ENCODE measurements at places on chromosomes 6 and 20.
A peak's percentile ranks its signal among the peaks of the same experiment; 100 is the strongest.

- no peak for DNase-seq
Observed at GRCh38 chr20:58308680-58309527, 611 bp upstream of the RAB22A start.

DNA sequence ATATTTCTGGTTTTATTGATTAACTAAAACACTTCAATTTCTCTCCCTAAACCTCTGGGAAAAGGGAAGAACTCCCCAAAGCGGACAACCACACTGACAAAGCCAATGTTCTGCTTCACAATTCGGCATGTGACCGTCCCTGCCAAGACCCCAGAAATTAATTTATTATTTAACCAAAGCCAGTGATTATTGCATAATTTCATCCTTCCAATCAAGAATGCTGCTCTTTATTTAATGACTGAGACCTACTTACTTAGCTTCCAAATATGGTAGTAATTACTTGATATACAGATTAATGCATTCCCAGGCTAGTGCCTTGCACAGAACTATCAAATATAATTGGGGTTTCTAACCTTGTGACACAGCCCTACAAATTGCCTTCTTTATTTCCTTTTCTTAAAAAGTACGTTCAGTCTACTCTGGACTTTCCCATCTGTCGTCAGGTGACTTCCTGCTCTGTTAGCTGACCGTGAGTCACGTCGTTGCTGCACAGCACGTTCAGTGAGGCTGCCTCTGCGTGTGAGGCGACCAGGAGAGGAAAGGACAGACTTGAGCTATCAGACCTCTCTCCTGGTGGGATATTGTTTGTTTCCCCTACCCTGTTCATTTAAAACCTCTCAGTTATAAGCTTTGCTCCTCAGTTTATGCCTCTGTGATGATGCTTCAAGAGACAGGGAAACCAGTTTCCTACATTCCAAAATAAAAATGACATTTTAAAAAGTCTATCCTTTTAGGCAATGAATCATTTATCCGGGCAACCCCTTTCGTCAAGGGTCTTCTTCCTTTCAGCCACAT lies 55.7 kb upstream of the TNFAIP3 start:
- peak; percentile 52 for DNase-seq

- no peak for DNase-seq
Observed at GRCh38 chr6:408599-409102, 17.1 kb downstream of the IRF4 start.

DNA sequence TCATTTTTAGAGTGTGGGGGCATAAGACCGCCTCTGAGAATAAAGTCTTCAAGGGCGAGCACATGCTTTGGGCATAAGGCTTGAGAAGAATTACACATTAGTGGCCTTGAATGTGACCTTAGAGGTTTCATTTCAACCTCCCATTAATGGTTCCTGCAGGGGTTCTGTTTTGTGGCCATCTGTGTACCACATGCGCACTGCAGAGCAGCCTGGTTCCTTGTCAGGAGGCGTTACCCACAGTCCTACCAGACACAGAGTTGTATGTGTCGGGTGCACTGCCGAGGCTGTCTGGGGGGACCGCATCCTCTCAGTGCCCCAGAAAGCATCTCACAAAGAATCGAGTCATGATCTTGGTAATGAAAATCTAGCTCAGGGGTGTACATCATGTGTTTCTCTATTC lies 115.7 kb downstream of the B3GAT2 start:
- DNase-seq: no peak

DNA sequence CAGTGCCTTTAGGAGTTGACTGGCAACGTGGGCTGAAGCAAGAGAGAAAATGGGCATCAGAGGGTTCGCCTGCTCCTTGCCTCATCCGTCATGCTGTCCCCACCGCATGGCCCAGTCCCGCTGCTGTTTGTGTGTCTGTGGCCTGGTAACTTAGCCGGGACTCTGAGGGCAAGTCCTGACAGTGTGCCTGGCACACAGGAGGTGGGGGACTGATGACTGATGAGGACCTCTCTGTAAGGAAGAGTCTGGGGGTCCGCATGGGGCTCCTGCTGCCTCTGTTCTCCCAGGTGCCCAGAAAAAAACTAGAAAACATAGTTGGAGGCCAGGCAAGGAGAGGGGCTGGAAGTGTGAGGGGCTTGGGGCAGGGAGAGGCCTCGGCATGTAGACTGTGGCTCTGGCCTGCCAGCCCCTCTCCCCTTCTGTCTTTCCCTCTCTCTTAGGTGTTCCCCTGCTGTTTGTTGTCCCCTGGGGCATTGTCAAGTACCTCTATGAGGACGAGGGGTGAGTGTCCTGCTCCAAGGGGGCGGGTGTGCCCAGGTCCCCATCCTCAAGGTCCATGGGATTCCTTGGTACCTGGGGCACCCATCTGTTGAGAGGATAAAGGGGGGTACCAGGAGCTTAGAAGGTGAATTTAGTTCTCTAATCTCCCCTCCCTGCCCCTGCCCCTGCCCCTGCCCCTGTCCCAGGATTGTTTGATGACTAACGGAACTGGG lies 29.5 kb downstream of the GLP1R start:
- DNase-seq: no peak

DNA sequence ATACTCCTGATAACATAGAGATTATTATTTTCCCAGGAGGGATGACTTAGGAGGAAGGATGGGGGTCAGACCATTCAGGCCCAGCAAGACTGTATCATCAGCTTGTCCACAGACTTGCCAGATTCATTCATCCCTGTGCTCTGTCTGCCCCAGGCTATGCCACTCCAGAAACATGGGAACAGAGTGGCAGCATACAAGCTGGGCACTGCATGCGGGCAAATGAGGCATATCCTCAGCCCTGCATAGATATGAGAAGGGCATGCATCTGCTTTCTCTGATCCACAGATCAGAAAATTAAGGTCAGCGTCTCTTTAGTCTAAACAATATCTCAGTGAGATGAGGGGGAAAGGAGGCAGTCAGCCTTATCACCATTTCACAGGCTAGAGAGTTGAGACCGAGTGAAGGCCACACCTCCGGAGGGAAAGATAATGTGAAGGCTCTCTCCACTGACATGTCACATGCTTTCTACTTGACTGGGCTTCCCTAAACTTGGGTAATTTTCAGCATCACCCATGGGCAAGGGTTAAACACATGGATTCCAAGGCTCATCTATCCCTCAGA lies 140.5 kb downstream of the TFAP2B start:
- DNase-seq: no peak

DNA sequence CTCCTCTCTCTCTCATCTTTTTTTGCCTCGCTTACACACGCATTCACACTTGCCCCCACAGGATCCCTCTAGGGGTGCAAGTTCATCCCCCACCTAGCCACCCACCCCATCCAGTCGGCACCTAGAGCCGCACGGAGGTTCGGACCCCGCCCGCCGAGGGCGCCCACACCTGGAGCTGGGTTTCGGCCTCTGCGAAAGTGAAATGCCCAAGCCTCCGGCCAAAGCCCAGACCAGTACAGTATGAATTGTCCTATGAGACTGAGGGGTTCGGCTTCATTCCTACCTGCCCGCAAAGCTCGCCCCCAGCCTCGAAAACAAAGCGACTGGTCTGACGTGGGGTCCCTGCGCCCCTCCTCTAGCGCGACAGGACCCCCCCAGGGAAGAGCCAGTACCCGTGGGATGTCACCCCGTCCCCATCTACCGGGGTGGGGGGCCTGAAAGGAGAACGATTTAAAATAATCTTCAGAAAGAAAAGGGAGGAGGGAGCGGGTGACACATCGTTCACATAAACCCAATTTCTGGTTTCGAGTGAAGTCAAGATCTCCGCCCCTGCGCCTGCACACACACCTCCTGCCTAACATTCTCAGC lies 1.5 kb downstream of the TFAP2A start:
- no peak for DNase-seq

DNA sequence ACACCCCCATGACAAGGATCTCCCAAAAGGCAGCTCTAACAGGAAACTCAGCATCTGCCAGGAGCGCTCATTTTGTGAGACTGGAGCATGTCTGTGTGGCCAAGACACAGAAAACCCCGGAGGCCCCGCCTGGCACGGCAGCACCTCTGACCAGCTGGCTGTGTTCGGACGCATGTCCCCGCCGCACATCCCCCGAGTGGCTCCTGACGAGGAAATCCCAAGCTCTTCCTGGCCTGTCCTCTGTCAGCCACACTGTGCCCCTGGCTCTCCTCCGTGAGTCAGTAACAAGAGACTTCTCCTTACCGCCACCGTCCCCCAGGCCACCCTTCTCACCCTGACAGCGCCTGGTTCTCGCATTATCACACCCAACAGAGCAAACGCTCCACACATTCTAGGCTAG lies 14.4 kb downstream of the SLC2A4RG start:
- DNase-seq: no peak

GRCh38 chr20:43959079-43959919 lies 44.6 kb downstream of the TOX2 start:
- DNase-seq: no peak

DNA sequence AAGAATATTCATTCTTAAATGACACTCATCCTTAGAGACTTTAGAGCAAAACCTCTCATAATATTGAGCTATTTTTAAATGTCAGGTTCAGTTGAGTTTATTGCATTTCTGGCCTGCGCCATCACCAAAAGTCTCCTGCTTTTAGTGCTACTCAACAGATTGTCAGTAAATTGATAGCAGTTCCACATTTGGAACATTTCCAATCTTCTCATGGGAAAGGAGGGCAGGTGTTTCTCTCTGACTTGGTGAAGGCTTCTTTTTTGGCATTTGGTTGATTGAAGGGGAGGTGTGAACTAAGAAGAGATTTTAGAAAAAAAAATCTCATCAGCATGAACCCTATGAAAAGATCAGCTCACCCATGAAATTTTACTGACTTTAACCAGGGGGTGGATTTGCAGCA lies 125.9 kb upstream of the INSM1 start:
- no peak for DNase-seq

DNA sequence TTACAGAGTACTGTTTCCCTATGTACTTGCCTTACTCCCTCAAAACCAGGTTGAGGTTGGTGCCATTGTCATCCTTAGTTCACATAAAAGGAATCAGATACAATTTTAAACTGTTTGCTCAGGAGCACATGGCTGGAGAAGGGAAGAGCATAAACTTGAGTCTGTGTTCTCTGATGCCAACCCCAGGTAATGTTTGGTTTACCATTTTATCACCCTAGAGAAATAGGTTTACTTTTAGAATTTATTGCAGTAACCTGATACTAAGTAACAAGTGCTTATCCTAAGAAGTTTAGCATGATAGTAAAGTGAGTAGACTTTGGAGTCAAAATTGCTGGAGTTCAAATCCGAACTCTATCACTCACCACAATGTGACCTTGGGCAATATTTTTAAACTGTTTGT lies 86.3 kb downstream of the RFPL4B start:
- no peak for DNase-seq

DNA sequence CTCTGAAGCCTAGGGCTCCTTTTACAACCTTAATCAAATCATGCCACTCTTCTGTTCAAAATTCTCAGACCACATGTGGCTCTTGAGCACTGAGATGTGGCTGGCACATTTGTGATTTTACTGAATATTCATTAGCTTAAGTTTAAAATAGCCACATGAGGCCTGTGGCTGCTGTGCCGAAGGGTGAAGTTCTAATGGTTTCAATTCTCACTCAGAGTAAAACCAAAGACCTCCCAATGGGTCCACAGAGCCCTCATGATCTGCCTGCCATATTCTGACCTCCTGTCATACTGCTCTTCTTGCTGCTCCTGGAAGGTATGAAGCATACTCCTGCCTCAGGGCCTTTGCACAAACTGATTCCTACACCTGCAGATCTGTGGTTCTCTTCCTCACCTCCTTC lies 7.8 kb upstream of the CST3 start:
- DNase-seq: no peak

DNA sequence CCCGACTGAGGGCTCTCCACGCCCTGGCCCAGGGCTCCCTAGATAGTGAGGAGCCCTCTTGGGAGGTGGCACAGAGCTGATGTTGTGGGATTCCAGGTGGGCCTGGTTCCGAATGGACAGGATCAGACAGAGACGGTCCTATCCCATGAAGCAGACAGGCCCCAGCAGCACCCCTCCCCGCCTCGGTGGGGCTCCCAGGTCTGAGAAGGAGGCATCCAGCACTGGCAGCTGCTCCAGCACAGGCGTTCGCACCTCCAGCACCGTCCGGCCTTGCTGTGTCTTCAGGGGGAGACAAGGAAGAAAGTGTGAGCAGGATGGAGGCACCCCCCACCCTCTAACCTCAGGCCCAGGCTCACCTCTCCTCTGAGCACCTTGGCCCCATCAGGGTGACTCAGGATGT lies 28.7 kb downstream of the COL11A2 start:
- no peak for DNase-seq

DNA sequence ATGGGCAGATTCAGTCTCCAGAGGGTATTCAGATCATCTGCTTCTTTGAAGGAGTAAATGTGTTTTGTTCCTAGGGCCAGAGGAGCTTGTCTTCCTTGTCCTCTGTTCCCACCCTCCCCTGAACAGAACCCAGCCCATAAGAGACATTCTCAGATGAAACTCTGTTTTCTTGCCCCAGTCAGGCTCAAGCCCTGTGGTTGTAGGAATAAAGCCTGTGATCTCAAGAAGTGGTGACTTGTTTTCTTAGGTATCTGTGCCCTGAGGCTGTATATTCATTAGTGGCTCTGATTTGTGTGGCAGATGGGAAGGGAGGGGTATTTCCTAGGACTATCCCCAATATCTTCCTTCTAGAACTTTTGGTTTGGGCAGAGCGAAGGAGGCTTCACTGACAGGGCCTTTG lies 27.9 kb downstream of the GSS start:
- no peak for DNase-seq

DNA sequence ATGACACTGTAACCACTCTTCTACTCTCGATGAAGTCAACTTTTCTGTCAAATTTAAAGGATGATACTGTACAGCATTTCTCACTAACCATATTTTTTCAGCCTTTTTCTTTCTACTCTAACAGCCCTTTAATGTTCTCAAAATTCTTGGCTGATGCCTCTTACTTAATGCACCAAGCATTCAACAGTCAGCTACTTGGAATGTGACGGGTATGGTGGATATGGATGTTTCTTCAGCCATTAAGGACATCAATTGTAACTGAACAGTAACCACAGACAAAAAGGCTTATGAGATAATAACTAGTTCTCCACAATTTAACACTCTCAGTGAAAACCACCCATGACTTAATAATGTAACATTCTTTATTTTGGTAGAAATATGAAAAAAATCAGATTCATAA lies 467.2 kb upstream of the ZNF337 start:
- no peak for DNase-seq

- DNase-seq: no peak
Observed at GRCh38 chr6:156474507-156475120, 302.6 kb upstream of the ARID1B start.

- DNase-seq: no peak
Observed at GRCh38 chr6:24019393-24019792, 106.6 kb upstream of the NRSN1 start.

Measured in stimulated activated CD8-positive, alpha-beta memory T cell treated with anti-CD3 and anti-CD28 coated beads, Interleukin-15, amount 100 ng/mL, for 4 hours (primary cell).